ENCODE measurements at places on chromosomes 2 and 18.

GRCh38 chr2:224904381-224904780 lies 137.9 kb downstream of the DOCK10 start:
- DNase-seq = no peak

DNA sequence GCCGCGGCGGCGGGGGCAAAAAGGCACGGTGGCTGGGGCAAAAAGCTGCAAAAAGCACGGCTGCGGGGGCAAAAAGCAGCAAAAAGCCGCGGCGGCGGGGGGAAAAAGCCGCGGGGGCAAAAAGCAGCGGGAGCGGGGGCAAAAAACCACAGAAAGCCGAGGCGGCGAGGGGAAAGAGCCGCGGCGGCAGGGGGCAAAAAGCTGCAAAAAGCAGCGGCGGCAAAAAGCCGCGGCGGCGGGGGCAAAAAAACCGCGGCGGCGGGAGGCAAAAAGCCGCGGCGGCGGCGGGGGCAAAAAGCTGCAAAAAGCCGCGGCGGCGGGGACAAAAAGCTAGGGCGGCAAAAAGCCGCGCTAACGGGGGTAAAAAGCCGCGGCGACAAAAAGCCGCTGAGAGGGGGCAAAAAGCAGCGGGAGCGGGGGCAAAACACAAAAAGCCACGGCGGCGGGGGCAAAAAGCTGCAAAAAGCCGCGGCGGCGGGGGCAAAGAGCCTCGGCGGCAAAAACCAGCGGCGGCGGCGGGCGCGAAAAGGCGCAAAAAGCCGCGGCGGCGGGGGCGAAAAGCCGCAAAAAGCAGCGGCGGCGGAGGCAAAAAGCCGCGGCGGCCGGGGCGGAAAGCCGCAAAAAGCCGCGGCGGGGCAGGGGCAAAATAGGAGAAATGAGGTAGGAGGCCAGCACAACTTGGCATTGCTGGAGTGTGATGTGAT lies 123.4 kb downstream of the ANKRD30BL start:
- DNase-seq = peak; percentile 16

- no peak for DNase-seq
Measured at GRCh38 chr18:48827291-48828193, 123.2 kb downstream of the SMAD7 start.

DNA sequence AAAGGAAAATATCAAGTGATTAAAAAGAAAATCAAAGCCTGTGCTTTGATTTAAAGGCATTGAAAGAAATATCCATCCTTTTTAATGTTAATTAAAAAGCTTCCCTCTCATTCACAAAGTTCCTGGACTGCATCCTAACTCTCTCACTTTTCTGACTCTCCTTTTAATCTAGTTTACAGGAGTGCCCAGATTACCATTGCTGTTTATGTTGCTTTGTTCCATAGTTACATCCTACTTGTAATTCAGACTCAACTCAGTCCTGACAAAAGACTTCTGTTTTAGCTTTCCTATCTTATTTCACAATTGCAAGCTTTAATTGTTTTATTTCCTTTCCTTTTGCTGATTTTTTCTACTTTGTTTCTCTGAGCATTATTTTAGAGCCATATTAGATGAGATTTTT lies 160.7 kb upstream of the DTNA start:
- no peak for DNase-seq

DNA sequence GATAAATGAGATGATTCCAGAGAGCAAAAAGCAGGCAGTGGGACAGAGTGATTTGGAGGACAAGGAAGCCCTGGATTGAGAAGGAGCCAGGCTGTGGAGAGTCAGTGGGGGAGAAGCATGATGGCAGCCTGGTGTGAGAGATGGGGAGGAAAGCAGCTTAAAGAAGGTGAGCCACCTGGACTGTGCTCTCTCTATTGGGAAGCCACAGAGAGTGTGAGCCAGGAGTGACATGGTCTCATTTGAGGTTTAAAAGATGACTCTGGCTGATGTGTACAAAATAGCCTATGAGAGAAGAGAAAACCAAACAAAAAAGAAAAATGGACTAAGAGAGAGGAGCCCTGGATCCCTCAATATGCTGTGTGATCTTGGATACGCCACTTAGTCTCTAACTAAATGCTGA lies 12.9 kb upstream of the EPAS1 start:
- no peak for DNase-seq

DNA sequence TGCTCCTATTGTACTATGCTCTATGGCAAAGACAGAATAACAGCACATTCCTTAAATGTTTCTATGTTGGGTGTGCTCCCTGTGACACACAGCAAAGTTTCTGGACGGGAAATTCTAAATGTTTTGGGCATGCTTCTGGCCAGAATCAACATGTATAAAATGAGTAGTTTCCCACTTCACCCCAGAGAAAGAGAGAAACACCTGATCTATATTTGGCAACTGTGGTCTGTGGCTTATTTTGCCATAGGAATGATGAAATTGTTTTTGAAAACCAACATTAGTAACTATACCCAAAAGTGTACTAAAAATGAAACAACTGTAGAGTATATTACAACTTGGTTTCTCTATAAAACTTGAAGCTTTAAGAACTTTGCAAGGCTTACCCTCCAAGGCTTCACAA lies 89.1 kb downstream of the RAD51AP2 start:
- DNase-seq = no peak

DNA sequence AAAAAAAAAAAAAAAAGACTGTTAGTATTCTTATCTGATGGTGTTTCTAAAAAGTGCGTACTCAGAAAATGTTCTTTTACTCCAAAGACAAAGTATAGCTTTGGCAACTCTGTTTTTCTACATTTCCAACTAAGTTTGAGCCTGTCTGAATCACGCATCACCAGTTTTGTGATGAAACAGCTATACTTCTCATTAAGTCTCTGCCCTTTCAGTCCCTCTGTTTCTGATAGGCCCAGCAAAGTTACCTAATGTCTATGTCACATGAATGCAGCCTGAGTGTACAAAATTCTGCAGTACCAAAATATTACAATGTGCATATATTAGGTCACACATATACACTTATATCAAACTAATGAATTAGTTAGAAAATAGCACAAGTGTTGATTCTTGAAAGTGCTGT lies 22.4 kb downstream of the TWSG1 start:
- no peak for DNase-seq

GRCh38 chr18:36017232-36017631 lies 44.8 kb downstream of the RMP24 start:
- no peak for DNase-seq
